MM.1S (cell line): ENCODE measurements at places on chromosomes 3 and 15.

- DNase-seq: no peak
These were observed 204.3 kb upstream of the UBE3A start for GRCh38 chr15:25643120-25643519.

DNA sequence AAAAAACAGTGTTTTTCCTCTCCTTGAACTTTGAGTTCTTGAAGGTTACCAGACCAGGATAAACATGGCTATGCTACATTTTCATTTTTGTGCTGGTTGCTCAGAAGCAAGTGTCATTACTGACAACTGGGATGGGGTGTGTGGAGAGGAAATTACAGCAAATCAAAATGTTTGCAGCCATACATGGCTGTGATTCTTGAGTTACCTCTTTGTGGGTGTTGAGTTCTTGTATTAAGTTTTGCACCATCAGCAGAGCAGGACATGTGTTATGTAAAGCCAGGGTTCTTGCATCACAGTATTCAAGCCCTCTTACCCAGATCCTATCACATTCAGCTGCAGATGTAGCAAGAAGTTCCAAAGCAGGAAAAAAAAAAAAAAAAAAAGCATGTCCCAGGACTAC, 53.9 kb upstream of the ATOSA start:
- no peak for DNase-seq

DNA sequence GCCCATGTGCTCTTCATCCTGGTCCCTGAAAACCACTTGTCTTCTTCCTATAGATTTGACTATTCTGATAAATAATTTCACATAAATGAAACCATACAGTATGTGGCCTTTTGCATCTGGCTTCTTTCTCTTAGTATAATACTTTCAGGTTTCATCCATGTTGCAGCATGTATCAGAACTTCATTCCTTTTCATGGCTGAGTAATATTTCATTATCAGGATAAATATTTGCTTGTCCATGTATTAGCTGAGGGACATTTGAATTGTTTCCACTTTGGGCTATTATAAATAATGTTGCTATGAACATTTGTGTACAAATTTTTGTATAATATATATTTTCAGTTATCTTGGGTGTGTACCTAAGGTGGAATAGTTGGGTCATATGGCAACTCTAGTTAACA, 29.8 kb upstream of the AEN start:
- DNase-seq: no peak

DNA sequence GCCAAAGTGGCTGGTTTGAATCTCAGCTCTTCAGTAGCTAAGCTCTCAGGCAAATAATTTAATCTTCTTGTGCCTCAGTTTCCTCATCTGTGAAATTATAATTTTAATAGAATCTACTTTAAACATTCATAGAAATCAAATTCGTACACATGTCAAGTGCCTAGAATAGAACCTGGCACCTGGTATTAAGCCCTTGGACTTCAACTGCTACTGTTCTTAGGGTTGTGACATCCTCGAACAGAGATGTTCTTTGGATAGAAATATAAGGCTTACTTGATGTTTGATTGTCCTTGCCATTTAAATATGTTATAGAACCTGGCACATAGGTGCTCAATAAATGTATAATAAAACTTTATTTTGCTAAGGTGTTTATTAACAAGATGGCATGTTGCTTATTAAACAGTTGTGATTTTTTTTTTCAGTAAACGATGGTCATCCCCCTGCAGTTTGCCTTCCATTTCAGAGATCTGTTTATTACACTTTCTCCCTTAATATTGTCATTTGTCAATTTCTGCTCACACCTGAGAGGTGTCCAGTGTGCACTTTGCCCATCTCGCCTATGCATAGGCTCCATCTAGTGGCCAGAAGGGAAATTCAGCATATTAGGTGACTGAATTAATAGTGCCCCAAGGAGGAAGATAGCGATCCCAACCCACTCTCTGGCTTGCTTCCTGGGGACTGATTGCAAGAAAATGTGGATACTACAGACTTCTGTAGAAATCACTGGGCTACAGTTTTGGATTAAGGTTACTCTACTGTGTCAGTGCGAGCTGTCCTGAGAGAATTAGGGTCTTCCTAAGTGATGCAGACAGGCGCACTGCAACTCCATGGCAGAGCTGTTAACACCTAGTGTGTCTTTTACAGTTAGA, 10.7 kb downstream of the IGF1R start:
- peak; percentile 64 for DNase-seq

DNA sequence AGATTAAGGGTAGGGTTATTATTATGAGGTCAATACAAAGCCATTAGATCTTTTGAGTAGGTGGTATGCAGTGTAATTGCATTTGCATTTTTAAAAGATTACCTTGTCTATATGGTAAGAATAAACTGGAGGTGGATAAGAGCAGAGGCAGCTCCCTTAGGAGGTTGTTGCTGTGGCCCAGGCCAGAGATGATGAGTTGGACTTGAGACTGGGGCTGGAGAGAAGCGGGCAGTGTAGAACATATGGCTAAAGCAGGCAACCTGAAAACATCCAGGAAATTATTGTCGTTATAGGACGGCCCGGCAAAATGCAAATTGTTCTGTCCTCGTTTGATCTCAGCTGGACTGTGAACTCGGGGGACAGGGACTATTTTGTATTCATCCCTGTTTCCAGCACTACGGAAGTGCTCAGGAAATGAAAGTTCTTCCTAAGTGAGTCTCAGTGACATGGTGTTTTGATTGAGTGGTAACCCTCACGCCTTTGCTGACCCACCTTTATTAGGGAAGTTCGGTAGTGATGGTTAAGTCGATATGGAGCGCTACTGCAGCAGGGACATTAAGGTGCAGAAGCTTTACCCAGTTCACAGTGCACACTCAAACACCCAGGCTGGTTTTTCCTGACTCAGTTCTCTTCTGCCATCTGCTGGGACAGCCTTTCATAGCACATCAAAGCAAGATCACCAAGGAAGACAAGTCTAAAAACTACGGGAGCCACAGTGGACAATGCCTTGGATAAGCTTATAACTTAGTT, 27.2 kb upstream of the VPS33B start:
- peak; percentile 82 for DNase-seq

GRCh38 chr3:107882881-107883280, 207.9 kb downstream of the CD47 start:
- DNase-seq: no peak

DNA sequence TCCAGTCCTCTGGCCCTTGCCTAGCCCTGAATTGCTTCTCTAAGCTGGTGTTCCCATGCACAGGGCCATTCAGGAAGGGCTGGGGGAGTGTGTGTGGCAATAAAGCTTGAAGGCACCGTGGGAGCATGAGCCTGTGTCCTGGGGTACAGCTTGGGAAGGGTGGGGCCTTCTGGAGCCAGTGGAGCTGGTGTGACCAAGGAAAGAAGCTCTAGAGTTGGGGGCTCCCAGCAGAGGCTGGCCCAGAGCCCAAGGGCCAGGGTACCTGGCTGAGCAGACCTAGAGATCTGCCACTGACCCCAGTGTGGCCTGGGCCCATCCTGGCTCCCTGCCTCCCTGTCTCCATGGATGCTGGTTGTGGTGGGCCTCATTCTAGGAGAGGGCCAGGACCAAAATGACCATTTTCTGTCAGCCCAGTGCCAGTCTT, 8.1 kb downstream of the ABTB1 start:
- no peak for DNase-seq

DNA sequence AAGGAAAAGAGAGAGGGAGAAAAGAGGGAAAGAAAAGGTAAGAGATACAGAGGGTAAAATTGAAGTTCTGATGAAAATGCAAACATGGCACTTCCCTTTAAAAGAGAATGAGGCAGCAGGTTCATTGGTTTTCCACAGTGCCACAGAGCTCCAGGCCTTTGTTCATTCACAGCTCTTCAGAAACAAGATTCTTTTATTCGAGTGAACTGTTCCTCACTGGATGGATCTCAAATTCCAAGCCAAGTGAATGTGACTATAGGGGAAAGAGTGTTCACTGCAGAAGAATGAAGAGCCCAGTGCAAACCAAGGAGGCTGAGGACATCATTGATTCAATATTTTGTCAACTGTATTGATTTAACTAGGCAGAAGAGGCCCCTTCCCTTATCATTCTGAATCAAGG, 280.3 kb upstream of the PROK2 start:
- no peak for DNase-seq

- no peak for DNase-seq
These were observed 563.5 kb upstream of the TBL1XR1 start for GRCh38 chr3:177760803-177761202.

DNA sequence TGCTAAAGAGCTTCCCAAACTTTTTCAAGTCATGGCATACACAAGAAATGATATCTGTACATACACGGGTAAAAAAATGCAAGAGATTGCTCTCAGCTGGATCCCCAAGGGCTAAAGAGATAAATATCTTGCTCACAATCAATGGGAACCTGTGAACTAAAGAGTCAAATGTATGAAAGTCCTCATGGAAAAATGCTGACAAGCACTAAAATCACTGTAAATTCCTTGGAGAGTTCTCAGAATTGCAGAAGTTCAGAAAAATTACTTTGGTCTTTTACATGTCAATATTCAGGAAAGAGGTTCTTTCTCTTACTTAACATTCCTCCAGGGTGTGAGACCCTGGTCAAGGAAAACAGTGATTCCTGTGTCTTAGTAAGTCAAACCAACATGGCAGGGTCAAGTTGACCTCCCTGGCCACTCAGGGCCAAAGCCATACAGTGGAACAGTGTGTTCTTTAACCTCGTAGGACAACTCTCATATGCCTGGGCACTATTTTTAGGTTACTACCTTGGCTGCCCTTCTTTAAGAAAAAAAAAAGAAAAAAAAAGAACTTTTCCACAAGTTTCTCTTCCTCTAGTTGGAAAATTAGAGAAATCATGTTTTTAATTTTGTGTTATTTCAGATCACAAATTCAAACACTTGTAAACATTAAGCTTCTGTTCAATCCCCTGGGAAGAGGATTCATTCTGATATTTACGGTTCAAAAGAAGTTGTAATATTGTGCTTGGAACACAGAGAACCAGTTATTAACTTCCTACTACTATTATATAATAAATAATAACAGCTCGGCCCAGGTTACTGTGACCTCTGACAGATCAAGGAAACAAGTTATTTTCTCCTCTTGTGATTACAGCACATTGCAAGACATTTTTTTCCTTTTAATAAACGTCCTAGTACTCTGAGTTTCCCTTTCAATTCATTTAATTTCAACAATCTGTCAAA, 12.5 kb downstream of the SSR3 start:
- DNase-seq: no peak

- no peak for DNase-seq
These were observed 75.7 kb downstream of the DUT start for GRCh38 chr15:48406911-48407310.

GRCh38 chr3:148718982-148719862, 21.5 kb downstream of the AGTR1 start:
- DNase-seq: no peak

- no peak for DNase-seq
These were observed 23.2 kb downstream of the NRG4 start for GRCh38 chr15:75989045-75989444.

DNA sequence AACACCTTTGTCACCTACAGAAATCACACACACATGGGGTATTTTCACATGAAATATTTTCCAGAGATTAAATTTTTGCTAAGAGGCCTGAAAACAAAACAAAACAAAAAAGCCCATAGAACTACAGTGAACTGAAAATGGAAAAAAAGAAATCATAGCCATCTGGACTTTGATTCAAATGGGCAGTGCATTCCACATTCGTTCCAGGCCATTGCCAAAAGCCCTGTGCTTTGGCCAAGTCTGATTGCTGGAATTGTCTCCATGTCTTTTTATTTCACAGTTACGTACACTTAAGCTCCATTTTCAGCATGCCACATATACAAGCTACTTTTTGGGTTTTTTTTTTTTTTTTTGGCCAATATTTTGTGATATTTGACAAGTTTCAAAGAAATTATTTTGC, 47.1 kb downstream of the TFG start:
- DNase-seq: no peak

DNA sequence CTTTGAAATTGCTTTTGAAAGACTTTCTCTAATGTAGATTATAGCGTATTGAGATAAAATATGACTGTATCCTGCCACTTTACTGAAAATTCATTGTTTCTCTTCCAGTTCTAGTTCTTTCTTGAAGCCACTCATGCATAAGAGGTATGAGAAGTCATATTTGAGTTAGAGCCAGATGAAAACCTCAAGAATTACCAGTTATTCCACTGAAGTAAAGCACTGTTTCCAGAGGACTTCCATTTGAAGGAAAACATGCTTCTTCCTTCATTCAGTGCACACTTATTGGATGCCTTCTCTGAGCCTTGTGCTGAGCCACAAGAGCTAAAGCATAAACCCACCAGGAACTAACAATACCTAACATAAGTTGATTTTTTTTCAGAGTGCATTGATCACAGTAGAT, 513.4 kb downstream of the ZNF385D start:
- no peak for DNase-seq

GRCh38 chr3:150635526-150635925, 32.4 kb downstream of the SELENOT start:
- peak; percentile 54 for DNase-seq

- peak; percentile 27 for DNase-seq
These were observed 4.6 kb downstream of the EFCC1 start for GRCh38 chr3:129005526-129006303.

- DNase-seq: no peak
These were observed 56.2 kb downstream of the IL5RA start for GRCh38 chr3:3053974-3054373.

DNA sequence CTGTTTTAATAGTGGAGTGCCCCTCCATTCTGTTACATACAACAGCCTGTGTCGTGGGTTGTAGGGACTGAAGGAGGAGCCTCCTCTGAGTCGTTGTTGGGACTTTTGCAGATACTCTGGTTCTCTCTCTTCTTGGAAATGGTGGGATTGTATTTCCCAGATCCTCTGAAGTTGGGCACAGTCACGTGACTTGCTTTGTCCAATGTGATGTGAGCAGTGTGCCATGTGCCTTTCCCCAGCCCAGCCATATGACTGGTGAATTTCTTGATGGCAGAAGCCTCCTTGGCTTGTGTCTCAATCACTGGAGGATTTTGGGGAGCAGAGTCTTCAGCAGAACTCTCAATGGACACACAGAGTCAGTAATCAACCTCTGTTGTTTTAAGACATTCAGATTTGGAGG, 36.2 kb downstream of the RASGRF1 start:
- no peak for DNase-seq

DNA sequence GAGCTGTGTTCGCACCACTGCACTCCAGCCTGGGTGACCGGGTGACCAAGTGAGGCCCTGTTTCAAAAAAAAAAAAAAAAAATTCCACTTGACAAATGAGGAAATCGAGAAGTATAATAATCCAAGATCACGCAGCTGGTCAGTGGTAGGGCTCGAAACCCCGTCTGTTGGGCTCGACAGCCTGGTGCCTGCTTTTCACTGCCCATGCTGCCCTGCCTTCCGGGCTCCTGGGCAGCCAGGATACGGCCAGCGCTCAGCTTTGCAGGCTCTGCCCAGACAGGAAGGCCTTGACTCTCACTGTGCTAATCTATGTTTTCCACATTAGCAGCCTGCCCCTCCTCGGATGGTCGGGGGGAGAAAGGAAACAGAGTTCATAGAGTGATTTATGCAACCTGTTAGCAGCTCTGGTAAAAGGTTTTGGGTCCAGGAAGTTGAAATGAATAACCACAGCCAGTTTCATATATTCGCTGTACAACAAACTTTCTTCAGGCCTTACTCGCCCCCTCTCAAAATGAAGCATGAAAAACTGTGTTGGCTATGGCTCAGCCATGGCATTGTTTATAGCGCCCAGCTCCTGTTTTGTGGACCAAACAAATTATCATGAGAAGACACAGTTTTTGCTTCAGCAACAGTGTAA, 108.8 kb downstream of the XXYLT1 start:
- peak; percentile 59 for DNase-seq

GRCh38 chr3:130729154-130729553, 17.5 kb downstream of the PIK3R4 start:
- no peak for DNase-seq
